ENCODE measurements at places on chromosomes 6 and 20. TPM values are rescaled to one million over a fixed set of nuclear protein-coding genes. Genes with fewer than 3 reads are reported as not detected.

Gene TIAM2
- polyA plus RNA-seq, result 2.4 TPM

Gene STX11
- 1.9 TPM for polyA plus RNA-seq

Gene MANEA
- polyA plus RNA-seq, result 12.3 TPM

Gene RAET1E
- polyA plus RNA-seq, result 8.8 TPM

Gene TPBG
- 125 TPM for polyA plus RNA-seq

Gene KIF25
- polyA plus RNA-seq, result not detected

Gene RIMS4
- polyA plus RNA-seq, result not detected

Gene NOX3
- polyA plus RNA-seq, result not detected

Gene CRIP3
- not detected for polyA plus RNA-seq

Gene TFAP2B
- polyA plus RNA-seq, result not detected

Gene SLC12A5
- polyA plus RNA-seq, result 0.55 TPM

Gene HFE
- polyA plus RNA-seq, result 8.6 TPM

Gene AIF1
- polyA plus RNA-seq, result not detected

Gene SLPI
- polyA plus RNA-seq, result 3.7 TPM

Gene USP49
- polyA plus RNA-seq, result 0.70 TPM

Gene LTB
- polyA plus RNA-seq, result not detected

Gene GSS
- polyA plus RNA-seq, result 68.3 TPM

Gene MCHR2
- polyA plus RNA-seq, result not detected
